ENCODE measurements at places on chromosomes 6 and 20.
A peak's percentile ranks its signal among the peaks of the same experiment; 100 is the strongest.

GRCh38 chr6:158808941-158809678 lies 10.1 kb downstream of the EZR start:
- DNase-seq: no peak

DNA sequence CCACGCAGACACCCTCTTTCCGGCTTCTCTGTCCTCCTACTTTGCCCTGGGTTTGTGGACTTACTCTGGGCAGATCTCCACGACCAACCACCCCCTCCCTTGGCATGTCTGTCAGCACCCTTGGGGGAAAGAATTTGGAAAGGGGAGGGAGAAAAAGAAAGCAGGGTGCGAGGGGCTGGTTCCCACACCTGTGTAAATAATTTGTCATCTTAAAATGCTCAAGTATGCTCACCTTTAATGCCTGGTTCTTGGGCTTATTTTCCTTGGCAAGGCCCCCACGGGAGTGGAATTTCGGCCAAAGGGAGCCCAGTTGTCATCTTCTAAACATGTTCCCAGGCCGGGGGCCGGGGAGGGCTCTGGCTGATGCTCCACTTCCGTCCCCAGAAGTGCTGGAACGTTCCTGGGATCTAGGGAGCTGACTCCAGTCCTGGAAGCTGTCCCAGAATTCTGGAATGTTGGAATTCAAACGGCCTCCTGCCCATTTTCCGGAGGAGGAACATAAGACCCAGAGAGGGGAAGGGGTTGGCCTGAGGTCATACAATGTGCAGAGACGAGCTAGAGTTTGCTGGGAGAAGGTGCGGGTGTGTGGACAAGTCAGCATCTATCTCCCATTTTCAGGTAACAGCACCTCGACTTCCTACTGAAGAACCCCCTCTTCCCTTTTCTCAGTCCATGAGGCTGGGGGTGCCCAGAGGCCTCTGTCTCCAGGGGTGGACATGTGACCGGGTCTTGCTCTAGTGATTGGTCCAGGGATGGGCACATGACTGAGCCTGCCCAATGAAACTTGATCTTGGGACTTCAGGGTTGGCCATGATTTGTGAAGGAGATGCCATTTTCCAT lies 122.3 kb downstream of the CEBPB start:
- no peak for DNase-seq

DNA sequence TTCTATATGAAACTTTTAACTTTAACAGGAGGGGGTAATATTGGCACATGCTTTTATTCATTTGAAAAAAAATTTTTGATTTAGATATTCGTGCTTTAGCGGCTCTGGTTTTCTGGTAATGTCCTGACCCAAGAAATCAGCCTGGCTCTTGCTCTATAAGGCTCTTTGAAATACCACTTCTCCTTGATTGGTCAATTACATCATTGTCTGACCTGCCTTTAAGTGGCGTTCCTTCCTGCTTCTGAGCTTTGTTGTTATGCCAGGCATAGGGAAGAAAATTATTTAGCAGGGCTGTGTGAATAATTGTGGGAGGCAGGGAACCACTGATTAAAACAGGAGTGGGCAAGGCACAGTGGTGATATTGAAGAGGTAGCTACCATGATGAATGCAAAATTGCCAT lies 3.9 kb downstream of the RNF144B start:
- DNase-seq: no peak

GRCh38 chr20:62254021-62254724 lies 15.9 kb downstream of the OSBPL2 start:
- no peak for DNase-seq

DNA sequence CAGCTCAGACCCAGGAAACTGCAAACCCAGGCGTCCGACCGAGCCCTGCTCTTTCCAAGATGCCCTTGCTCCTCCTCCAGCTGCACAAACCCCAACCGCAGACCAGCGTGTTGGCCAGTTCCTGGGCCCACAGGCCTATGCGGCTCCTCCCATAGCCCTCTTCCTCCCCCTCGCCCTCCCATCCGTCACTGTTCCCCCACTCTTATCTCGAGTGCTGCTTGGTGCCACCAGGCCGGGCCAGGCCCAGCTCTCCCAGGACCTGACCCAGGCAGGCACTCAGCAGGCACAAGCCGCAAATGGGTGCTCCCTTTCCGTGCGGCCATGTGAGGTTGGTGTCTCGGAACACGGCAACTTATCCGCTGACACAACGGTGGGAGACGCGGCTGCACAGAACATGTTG lies 28.6 kb downstream of the ADRM1 start:
- DNase-seq: no peak

- no peak for DNase-seq
Observed at GRCh38 chr6:114142258-114142657, 171.3 kb upstream of the HDAC2 start.

DNA sequence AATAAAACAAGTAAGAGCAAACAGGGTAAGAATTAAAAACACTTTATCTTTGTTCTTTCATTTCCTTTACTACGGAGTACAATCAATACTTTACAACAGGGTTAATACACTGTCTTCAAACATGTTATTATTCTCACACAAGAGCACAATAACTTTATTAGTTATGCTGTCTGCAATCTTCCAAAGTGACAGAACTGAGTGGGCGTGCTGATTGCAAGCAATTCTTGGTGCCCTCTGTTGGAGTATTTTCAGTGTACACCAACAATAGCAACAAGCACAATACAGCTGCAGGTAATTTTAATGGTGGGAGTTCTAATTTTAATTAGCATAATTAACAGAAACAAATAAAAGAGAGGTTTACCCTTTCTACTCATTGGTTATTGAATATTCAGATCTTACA lies 33.9 kb upstream of the PTPRK start:
- DNase-seq: no peak

GRCh38 chr6:16674801-16675392 lies 86.4 kb downstream of the ATXN1 start:
- no peak for DNase-seq

GRCh38 chr20:14583413-14583812 lies 246.0 kb upstream of the FLRT3 start:
- DNase-seq: no peak

DNA sequence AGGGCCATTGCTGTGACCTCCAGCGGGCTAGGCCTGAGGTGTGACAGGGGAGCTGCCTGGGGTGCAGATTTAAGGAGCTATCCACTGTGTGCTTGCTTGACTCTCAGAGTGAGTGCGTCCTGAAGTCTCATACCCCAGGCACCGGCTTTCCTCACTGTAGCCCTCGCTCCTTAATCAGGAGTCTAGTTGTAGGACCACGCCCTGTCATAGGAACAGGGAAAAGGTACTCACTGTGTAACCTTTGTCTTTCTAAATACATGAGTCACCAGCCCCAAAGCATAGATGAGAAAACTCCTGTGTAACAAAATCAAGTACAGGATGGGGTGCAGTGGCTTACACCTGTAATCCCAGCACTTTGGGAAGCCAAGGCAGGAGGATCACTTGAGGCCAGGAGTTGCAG lies 141.7 kb downstream of the TMEM242 start:
- no peak for DNase-seq

DNA sequence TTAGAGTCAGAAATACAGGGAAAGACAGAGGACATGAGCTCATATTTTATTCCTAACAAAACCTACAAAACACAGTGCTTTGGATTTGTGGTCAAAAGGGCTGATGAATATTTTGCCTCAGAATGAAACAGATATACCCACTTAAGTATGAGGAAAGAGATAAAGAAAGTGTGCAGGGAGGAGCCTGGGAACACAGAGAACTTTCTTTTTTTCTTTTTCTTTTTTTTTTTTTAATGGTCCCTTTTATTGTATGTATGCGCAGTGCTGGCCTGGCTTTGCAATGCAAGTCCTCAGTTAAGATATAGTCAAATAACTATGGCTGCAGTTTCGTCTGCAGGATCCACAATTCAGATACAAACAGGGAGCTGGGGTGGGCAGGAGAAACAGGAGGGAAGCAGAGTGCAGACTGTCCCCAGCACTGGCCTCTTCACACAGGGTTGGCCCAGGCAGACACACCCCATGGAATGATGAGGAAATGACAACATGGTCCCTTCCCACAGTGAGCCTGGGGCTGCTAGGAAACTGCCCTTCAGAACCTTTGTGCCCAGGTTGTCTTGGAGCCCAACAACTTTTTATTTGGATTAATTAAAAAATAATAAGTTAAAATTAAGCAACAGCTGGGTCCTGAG lies 629.8 kb upstream of the AGPAT4 start:
- DNase-seq: no peak

DNA sequence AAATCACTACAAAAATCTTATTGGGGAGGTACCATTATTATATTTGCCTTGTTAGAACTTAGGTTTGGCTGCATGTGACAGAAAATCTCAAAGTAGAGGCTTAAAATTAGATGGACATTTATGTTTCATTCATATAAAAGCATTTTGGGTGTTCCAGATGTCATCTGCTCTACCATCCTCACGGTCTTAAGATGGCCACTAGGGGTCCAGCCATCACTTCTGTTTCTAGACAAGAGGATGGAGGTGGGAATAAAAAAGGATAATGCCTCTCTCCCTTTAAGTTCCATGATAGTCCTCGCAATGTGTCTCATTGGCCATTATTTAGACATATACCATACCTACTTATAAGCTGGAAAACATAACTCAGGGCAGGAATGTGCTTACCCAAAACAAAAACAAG lies 929.5 kb downstream of the KIF16B start:
- DNase-seq: peak; percentile 10

DNA sequence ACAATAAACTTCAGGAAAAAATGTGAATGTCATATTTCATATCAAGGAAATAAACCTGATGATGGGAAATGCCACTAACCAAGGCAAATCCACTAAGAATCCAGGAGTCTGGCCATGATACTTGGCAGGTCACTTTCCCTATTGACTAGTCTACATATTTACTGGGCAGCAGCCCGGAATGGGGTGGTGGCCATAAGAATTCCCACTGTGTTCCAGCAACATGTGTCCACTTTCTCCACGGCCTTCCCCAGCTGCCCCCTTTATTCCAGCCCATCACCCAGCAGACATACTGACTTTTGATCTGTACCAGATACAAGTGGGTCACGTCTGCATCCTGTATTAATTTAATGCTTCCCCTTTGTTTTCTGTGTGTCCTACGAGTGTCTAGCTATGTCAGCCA lies 234.5 kb upstream of the PRDM1 start:
- no peak for DNase-seq

- no peak for DNase-seq
Observed at GRCh38 chr20:11719153-11719552, 198.5 kb upstream of the BTBD3 start.

DNA sequence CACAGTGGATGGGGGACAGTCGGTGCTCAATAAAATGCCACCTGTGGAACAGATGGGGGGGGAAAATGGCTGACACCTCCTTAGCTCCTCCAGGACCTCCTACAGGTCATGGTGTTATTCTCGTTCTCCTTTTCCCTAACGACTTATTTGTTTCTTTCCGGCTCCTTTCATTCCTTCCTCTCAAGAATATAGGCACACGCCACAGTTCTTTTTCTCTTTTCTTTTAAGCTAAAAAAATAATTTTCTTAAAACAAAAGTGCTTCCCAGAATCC lies 1.4 kb upstream of the RNASET2 start:
- DNase-seq: no peak

- no peak for DNase-seq
Observed at GRCh38 chr6:23277521-23278179, 708.3 kb downstream of the HDGFL1 start.

- DNase-seq: peak; percentile 62
Observed at GRCh38 chr20:23622839-23623343, 14.9 kb downstream of the CST3 start.

DNA sequence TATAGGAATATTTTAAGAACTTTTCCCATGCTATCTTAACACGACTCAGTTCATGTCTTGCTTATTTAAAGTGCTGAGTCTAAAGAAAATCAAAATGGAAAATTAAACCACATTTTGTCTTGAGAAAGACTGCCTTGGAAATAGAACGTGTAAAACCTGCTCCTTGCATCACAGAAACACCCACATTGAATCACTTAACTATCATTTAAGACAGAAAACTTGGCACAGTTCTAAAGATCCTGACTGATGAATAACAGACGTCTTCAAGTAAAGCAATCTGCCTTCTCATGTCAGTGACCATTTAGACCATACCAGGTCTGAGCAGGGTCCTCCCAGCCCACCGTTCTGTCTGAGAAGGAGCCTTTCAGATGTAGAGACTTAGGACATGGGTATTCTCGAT lies 7.4 kb downstream of the PERP start:
- DNase-seq: no peak

DNA sequence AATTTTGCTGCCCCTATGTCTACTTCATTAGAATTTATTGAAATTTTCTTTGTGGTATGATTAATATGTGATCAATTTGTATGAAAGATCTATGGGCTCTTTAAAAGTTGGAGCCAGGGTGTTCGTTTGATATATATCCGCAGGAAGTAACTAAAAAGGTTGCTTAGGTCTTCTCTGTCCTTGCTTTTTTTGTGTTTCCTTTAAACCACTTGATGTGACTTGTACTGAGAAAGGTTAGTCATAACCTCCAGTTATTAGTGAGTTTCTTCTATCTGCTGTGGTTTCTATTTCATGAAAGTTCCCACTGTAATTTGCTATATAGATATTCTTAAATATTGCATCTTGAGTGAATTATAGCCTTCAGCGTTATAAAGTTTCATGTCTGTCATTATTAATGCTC lies 585.3 kb upstream of the ARID1B start:
- no peak for DNase-seq

DNA sequence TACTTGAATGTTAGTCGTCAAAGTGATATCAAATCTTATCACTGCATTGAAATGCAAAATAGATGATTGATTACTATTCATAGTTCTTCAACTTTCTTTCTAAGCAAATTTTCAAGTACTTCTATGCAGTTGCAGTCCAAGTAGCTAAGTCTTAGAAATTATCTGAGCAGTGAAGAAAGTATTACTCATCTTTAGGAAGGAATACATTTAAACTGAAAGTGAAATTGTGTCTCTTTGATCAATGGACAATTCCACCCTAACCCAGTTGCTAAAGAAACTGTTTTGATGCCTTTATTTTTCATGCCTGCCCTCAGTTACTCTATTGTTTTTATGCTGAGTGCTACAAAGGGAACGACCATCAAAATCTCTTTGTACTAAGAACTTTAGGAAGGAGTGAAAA lies 337.4 kb downstream of the GRIK2 start:
- DNase-seq: no peak

DNA sequence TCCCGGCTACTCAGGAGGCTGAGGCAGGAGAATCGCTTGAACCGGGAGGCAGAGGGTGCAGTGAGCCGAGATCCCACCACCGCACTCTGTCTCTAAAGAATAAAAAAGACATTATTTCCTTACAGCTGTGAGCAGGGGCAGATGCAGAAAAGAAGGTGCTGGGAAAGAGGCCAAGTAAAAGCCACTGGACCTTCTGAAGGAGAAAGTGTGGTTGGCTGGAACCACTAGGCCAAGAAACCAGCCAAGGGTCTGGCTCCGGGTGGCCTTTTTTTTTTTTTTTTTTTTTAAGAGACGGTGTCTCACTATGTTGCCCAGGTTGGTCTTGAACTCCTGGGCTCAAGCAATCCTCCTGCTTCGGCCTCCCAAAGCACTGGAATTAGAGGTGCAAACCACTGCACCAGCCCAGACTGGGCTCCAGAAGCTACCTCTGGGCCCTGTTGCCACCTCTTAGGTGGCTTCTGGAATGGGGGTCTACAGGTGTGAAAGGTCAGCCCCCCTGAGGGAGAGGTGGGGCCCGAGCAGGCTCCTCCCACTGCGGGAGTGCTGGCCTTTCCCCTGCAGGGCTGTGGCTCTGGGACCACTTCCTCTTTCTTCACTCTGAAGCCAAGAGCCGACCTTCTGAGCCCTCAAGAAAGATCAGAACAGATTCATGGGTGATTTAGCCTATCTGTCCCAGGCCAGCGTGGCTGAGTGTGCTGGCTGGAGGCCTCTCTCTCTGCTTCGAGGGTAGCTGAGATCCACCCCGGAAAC lies at the start of gene FGD2:
FGD2 (plus strand) TSS at position 595 of the 750 bp plus-strand sequence. CDS start 163 bp downstream, outside the sequence.
- DNase-seq: peak; percentile 92

GRCh38 chr6:139712830-139713229 lies 338.4 kb upstream of the CITED2 start:
- DNase-seq: no peak

GRCh38 chr6:45648262-45648620 lies 270.5 kb upstream of the SUPT3H start:
- no peak for DNase-seq
